ENCODE measurements at places on chromosomes 5 and 9. TPM values are rescaled to one million over a fixed set of nuclear protein-coding genes. Genes with fewer than 3 reads are reported as not detected.

DNA sequence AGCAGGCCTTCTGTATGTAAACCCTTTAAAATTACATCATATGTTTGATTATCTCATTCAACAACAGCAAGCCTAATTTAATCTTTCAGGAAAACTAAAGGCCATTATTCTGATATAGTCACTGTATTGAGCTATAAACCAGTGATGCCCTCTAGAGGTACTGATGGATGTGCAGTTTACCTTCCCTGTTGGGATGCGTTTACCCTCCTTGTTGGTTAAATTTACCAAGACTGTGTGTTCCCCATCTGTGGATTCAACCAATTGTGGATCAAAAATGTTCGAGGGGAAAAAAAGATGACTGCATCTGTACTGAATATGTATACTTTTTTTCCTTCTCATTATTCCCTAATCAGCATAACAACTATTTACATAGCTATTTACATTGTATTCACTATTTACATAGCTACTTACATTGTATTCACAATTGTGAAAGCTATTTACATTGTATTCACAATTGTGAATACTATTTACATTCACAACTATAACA is 3.7 kb upstream of the BAAT start:
- no peak for DNase-seq

DNA sequence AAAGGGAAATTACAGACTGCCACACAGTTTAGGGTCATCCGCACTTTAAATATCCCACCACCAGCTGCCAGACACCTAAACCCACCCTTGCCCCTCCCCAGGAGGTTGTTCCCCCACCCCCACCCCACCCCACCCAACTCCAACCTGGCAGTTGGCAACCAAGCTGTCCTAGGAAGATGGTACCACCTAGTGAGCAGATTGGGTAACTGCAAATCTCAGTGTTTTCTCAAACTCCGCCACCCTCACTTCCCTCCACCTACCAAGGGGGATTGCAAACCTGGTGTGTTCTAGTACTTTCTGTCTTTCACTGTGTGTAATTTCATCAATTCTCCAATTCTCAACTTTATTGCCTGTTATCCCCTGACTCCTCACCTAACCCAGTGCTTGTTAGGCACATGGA is 323.8 kb upstream of the IRX2 start:
- DNase-seq: no peak

GRCh38 chr5:15585128-15585527 is 85.1 kb downstream of the FBXL7 start:
- no peak for DNase-seq

Gene GLDC
- not detected for polyA plus RNA-seq

All from CD14-positive monocyte (primary cell).